ENCODE measurements at places on chromosomes 1 and 21.

DNA sequence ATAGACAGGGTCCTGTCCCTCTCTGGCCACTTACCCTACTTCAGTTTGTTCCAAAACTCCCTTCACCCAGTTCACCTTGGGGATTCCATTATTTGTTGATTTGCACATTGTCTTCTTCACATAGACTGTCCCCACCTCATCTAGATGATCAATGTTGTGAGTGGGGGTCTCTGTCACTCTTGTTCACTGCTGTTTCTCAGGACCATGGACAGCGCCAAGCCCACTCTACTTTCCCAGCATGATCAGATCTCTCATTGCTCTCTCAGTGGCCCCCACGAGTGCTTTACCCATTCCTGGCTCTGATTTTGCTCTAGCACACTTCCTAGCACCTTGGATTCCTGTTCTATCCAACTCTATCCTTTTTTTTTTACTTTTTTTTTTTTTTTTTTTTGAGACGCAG is 45.4 kb upstream of the IGSF21 start:
- DNase-seq, result no peak

- DNase-seq, result no peak
These were observed 73.3 kb upstream of the PAXBP1 start for GRCh38 chr21:32844653-32845436.

DNA sequence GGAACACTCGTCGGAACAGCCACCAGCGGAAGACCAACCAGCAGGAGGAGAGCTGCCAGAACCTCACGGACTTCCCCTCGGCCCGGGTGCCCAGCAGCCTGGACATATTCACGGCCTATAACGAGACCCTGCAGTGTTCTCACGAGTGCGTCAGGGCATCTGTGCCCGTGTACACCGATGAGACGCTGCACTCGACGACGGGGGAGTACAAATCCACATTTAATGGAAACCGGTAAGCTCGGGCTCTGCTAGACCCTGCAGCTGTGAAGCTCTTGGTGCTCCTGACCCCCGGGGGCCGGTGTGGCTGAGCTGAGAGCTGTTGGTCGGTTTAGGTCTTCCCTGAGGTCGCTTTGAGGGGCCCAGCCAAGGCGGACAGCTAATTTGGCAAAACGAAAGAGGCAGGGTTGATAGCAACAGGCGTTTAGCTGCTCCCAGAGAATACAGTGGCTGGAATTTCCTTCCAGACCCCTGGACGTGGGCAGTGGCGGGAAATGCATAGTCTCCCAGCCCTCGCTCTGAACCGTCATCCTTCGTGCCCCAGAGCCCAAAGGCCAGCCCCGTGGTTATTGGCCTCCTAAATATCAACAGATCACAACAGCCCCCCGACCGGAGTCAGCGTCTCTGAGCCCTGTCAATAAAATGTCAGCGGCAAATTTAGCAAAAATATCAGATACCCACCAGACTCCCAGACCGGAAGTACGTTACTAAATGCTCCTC is 118.0 kb downstream of the AJAP1 start:
- no peak for DNase-seq

DNA sequence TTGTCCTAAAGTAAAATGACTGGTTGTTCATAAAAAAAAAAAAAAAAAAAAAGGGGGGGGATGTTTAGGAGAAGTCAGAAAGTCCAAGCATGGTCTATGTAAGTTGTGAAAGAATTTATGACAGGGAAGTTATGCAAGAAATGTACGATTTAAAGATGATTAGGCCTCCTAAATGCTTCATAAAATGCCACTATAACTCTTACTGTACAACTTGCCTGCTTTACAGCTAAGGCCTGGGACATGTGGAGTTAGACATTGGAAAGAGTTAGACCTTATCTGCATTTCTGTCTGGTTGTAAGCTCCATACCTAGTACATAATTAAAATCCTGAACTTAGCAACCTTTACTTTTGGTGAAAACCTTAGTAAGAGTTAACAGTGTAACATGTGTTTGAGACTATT is 150.0 kb downstream of the TPR start:
- no peak for DNase-seq

DNA sequence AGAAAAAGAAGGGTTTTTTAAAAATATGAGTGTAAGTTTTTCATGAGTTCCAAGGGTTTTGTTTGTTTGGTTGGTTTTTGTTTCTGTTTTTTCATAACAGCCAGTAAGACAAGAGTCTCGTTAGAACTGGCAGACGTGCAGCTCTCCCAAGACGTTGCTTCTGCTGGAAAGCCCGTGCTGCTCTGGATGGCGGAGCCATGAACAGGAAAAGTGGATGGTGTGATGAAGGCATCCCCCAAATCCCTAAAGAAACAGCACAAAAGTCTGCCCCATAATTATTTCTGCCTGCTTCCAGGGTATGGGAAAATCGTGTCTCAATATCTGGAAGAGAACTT is 157.9 kb upstream of the BACE2 start:
- DNase-seq, result no peak

- DNase-seq, result no peak
These were observed 111.8 kb downstream of the MRPS6 start for GRCh38 chr21:34185026-34185750.

GRCh38 chr21:42227909-42228708 is 9.2 kb downstream of the ABCG1 start:
- DNase-seq, result peak; percentile 54

- no peak for DNase-seq
These were observed 35.5 kb downstream of the SRSF11 start for GRCh38 chr1:70256664-70257063.

DNA sequence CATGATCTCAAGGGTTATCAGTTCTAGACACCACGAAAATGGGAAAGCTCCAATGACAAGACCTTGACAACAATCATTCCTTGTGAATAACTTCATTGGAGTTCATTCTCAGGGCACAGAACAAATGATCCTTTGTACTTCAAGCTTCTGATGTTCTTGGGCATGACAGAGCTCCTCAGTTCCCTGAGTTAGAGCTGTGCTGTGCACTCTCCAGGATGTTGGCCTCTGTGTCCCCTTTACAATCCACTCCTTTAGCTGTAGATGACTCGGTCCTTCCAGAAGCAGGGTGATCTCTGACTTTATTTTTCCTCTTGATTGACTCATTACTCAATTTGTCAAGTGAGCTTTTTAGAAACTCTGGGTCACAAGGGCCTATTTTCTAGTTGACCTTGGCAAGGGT is 3.9 kb upstream of the FAM78B start:
- no peak for DNase-seq

Measured in NCI-H2029 treated with DMSO at 0.1 percent for 48 hours (cell line).